Activated CD4-positive, alpha-beta T cell treated with anti-CD3 and anti-CD28 coated beads, Interleukin-10, Interleukin-2, amounts not matched to agents 100 ng/mL and 50 ng/mL, durations not matched to agents 16 hours and 8 hours (primary cell): ENCODE measurements at places on chromosomes 12 and 14.

GRCh38 chr12:8471090-8471489 is 15.3 kb downstream of the CLEC6A start:
- DNase-seq, result no peak

DNA sequence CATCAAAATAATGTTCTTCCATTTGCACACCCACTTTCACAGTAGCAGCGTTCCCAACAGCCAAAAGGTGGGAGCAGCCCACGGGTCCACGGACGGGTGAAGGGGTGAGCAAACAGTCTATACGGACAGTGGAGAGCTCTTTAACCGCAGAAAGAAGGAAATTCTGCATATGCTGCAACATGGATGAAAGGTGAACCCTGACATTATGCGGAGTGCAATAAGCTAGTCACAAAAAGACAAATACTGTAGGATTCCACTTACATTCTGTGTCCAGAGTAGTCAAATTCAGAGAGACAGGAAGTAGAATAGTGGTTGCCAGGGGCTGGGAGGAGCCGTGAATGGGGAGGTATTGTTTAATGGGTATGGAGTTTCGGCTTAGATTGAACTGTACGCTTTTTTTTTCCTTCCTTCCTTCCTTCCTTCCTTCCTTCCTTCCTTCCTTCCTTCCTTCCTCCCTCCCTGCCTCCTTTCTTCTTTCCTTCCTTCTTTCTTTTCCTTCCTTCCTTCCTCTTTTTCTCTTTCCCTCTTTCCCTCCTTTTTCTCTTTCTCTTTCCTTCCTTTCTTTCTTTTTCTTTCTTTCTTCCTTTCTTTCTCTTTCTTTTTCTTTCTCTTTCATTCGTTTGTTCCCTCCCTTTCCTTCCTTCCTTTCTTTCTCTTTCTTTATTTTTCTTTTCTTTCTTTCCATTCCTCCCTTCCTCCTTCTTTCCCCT is 15.8 kb upstream of the ANKRD9 start:
- DNase-seq, result peak; percentile 56

- DNase-seq, result no peak
Measured at GRCh38 chr14:43855556-43855955, 651.5 kb downstream of the FSCB start.

DNA sequence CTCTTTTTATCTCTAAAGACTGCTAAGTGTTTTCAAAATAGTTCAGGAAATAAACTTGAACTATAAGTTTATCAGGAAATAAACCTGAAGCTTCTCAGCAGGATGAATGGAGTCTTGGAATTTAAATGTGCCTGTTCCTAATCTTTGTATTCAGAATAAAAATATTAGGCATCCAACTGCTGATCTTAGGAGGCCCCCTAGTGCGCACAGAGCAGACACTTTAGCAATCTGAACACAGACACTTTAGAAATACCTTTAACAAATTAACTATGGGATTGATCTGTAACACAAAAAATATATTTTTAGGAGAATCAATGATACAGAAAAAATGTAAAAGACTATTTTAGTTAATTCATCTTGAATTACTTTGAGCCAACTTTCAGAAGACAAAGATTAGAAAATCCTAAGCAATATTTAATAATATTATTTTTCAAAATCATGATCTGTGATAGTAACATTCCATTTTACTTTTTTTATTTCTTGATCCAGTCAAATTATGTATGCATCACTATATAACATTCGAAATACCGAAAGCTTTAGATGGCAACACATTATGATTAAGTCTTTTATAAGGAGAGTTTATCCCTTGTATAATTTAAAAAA is 80.9 kb downstream of the SLC41A2 start:
- peak; percentile 32 for DNase-seq

- no peak for DNase-seq
Measured at GRCh38 chr12:124963211-124963610, 25.7 kb downstream of the DHX37 start.

GRCh38 chr12:466762-467161 is 7.0 kb downstream of the B4GALNT3 start:
- no peak for DNase-seq

GRCh38 chr12:6222078-6222654 is 22.0 kb downstream of the CD9 start:
- DNase-seq, result no peak

GRCh38 chr12:64731683-64732082 is 27.5 kb downstream of the GNS start:
- no peak for DNase-seq

DNA sequence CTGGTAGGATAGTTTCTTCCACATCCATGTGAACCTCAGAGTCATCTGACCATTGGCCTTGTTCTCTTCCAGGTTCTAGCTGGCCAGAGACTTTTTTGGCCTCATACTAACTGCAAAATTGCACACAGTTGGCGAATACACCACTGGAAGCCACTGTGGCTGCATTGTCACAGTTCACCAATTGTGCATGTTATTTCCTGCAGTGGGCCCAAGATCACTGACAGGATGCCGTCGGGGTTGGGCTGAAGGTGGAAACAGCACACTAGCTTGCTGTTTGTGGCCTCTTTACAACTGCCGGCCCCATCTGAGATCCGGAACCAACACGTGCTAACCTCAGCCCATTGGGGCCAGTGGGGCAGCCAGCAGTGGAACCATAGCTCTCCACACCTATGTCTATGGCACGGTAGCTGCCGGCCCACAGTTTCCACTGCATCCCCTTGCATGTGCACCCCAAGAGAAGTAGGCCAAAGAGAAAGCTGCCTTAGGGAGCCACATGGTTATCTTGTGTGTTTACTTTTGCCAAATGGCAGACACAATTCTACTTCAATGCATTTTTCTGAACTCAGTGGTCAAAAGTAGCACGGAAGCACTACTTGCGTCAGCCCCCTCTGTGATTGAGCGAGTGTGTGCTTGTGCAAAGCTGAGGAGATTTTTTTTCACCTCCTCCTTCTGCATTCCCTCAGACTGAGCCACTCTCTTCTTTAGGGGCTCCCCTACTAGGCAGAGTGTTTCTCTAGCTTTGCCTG is 464.0 kb downstream of the RAD51B start:
- DNase-seq, result peak; percentile 78

GRCh38 chr12:20350026-20350425 is 18.3 kb upstream of the PDE3A start:
- no peak for DNase-seq

DNA sequence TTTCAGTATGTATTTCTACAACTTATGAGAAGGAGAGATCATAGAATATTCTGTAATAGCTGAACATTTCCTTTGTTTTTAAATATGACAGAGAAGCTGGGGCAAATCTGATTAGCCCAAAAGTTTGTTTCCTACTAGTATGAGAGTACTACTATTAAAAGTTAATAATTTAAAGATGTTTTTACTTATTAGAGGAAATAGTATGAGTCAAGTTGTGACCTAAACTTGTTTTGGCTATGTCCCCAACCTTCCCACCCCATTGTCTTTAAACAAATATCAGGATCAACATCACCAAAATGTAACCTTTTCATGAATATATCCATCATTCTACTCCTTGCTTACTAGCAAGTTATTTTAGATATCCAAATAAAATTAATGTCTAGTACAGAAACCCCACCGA is 10.5 kb downstream of the GNPNAT1 start:
- no peak for DNase-seq

- peak; percentile 28 for DNase-seq
Measured at GRCh38 chr12:120581998-120582397, 796 bp upstream of the POP5 start.

- no peak for DNase-seq
Measured at GRCh38 chr14:86673523-86673969, 1143.6 kb downstream of the FLRT2 start.

- no peak for DNase-seq
Measured at GRCh38 chr14:104510794-104511611, 68.6 kb upstream of the C14orf180 start.

- no peak for DNase-seq
Measured at GRCh38 chr12:85564786-85565185, 271.4 kb downstream of the RASSF9 start.

- DNase-seq, result peak; percentile 71
Measured at GRCh38 chr12:48165089-48165981, 8.0 kb upstream of the ASB8 start.

DNA sequence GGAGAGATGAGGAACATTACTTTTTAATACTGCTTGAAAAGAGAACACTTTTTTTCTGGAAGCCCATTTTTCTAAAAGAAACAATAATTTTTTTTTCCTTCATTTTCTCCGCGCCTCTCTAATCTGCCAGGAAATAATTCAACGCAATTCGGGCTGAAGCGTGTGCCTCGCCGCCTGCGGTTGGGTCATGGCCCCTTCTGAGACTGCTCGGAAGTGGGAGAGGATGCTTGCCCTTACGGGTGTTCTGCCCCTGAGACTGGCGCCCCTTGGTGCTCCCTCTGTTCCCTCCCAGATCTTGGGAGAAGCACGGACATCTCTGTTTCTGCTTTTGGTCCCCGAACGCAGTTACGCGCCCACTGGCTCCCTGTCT is 332 bp upstream of the TBC1D30 start:
- no peak for DNase-seq

- peak; percentile 54 for DNase-seq
Measured at GRCh38 chr14:71554323-71554722, 377.9 kb upstream of the RGS6 start.

DNA sequence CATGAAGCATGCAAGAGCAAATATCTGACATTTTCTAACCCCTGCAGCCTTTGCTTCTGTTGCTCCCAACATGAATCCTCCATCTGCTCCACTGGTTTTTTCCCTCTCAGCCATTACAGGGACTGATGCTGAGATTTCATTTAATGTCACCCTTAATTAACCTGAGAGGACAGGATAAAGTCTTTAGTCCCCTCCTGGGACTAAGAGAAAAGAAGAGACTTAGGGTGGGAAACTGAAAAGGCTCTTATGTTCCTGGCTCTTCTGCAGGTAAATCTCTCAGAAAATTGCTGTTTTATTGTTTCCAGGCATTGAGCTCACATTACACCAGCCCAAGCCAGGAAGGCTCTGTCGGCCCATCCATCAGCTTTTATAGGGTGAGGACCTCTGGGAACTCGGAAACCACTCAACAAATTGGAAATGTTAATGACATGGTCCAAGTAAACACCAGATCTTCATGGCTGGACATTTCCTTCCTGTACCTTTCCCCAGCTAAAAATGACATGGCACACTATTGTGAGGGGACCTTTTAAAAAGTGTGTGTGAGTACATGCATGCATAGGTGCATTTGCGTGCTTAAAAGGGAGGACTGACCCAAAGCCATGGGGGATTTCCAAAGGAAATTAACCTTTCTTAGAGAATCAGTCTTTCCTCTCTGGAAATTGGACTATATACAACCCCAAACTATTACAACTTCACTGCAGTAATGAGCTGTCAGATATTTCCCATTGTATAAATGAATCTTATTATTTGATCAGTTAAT is 408.1 kb upstream of the TMTC1 start:
- DNase-seq, result no peak

GRCh38 chr14:66540038-66540437 is 32.1 kb downstream of the GPHN start:
- DNase-seq, result no peak

DNA sequence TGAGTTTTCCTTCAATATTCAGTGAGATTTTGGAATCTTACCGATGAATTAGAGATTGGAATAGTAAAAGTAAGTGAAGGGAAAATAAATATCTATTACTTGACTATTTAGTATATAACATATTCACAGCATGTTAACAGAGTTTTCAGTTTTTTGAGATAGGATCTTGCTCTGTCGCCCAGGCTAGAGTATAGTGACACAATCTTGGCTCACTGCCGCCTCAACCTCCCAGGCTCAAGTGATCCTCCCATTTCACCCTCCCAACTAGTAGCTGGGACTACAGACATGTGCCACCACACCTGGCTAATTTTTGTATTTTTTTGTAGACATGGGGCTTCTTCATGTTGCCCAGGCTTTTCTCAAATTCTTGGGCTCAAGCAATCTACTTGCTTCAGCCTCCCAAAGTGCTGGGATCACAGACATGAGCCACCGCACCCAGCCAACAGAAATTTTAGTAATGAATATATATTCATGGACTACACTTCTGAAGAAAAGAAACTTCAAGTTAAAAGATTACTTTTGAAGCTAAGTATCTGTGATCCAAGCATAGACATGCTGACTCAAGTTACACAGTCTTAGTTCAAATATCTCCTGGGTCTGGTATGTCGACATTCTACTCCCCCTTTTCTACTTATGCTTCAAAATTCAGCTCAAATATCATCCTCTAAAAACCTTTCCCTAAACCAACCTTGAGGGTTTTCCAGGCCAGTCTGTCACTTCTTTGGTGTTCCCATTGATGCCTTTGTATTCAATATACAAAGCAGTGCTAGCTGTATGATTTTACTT is 13.8 kb downstream of the UBE2N start:
- DNase-seq, result no peak

DNA sequence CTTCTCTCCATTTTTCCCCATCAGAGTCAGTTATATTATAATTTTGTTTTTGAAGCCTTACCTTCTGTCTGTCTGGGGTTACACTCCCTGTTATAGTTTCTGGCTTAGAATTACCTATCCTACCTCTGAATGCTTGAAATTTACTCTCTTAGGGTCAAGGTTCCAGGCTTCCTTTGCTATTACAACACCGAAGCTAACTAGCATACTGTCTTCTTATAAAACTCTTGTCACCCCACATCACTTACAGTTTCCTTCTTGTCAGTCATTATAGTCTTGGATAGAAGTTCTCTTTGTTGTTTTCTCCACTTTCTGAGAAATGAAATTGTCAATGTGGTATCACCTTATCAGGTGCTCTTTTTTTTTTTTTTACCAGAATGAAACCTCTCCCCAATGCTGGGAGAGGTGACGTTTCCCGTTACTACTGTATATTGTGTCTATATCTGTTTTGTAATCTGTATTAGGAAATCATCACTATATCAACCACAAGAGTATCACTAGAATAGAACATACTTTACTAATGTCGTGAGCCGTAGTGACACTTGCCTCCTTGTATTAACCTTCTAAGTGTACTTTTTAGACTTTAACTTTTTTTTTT is 69.2 kb upstream of the PSMA6 start:
- DNase-seq, result peak; percentile 22

DNA sequence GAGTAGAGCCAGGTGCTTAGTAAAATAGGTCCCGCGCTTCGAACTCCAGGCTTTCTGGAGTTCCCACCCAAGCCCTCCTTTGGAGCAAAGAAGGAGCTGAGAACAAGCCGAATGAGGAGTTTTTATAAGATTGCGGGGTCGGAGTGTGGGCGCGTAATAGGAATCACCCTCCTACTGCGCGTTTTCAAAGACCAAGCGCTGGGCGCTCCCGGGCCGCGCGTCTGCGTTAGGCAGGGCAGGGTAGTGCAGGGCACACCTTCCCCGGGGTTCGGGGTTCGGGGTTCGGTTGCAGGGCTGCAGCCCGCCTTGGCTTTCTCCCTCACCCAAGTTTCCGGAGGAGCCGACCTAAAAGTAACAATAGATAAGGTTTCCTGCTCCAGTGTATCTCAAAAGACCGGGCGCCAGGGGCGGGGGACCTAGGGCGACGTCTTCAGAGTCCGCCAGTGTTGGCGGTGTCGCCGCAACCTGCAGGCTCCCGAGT is 3.6 kb downstream of the SSTR1 start:
- DNase-seq, result no peak

GRCh38 chr12:128920468-128920867 is 67.2 kb downstream of the GLT1D1 start:
- no peak for DNase-seq

- DNase-seq, result no peak
Measured at GRCh38 chr12:22282283-22282682, 52.2 kb downstream of the ST8SIA1 start.

- no peak for DNase-seq
Measured at GRCh38 chr12:109436188-109436560, 40.9 kb downstream of the KCTD10 start.
